ENCODE measurements at places on chromosomes 2 and 18.

DNA sequence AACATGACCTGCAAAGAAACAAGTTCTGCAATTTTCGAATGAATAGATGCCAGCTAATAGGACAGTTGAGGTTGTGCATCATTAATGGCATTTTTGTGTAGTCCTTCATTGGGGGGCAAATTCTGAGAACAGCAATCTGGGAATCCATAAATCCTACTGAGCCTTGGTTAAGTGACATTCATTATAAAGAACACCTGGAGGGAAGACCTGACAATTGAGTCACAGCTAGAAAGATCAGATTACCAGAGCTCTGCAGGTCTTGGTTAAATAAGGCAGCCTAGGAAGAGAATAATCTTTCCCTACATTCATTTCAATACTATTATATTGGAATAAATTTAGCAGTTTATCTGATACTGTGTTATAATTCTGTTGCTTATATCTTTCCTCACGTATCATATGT is 14.3 kb downstream of the KCNH7 start:
- DNase-seq = no peak

- DNase-seq = no peak
Measured at GRCh38 chr2:103007086-103007485, 245.3 kb downstream of the TMEM182 start.

DNA sequence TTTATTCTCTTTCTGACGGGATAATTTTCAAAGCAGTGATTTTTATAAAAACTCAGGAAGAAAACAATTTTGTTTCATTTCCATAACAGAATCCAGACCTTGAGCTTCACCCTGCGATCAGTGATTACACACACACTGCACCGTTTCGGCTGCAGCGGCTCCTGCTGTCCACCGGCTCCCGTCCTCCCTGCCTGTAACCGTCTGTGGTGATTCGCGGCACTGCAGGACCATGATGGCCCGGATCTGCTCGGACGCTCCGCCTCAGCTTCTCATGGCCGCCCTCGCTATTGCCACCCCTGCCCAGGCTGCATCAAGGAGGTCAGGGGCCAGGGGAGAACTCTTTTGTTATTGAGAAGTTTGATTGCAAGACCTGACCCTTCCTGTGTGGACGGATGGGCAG is 246.1 kb downstream of the TWIST2 start:
- DNase-seq = no peak

DNA sequence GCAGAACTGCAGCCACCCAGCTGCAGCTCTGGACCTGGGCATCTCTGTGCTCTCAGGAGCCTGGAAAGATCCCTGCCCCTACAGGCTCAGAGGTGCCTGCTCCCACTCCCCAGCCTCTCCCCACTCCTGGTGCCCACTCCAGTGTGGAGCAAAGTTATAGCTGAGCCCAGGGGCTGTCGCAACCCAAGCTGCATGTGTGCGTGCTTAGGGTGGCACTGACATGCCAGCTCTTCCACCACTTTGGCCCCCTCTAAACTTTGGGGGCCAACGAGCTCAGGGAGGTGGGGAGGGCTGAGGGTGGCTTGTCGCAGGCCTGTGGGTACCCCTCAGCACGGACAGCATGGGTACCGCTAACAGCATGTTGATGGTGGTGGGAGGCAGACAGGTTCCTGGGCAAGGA is 126.3 kb upstream of the FHL2 start:
- DNase-seq = no peak

DNA sequence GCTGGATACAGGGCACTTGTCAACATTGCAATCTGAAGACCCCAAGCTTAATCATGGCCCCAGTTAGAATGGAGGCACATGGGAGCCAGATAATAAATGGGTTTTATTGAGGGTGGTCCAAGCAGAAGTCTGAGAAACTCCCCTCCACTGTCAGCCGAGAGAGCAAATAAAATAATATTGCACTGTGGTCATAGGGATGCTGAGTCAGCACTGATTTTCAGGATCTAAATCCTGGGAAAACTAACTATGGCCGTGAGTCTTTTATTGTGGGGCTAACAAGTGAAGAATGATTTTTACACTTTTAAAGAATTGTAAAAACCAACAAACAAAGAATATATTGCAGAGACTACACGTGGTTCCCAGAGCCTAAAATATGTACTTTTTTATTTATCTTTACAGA is 31.1 kb upstream of the NETO1 start:
- DNase-seq = no peak

GRCh38 chr2:197075754-197076337 is 149.3 kb upstream of the PGAP1 start:
- DNase-seq = no peak

DNA sequence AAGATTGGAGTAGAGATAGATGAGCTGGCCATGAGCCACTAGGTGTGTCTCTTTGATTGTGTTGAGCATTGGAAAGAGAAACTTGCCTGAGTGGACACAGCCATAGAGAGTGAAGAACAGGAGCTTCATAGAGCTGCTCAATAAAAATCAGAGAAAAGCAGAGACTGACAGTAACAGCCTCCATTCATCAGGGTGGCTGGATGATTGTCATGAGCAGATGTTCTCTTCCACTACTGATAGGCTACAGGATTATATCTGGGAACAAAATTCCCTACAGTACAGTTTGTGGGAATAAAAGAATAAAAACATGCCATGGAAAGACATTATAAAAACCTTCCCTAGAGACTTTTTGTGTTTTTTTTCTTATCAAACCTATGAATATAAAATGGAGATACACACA is 404.8 kb upstream of the ACVR2A start:
- DNase-seq = no peak

- no peak for DNase-seq
Measured at GRCh38 chr18:26874283-26874682, 8.8 kb upstream of the AQP4 start.

DNA sequence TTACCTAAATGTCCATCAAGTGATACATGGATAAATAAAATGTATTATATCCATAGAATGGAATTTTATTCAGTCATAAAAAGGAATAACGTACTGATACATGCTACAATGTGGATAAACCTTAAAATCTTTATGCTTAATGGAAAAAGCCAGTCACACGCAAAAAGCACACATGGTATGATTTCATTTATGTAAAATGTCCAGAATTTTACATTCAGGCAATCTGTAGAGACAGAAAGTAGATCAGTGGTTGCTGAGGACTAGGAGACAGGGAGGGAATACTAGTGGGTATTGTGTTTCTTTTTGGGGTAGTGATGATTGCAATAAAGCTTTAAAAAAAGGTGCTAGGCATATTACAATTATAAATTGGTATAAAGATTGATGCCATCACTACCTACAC is 30.7 kb upstream of the CD302 start:
- no peak for DNase-seq

DNA sequence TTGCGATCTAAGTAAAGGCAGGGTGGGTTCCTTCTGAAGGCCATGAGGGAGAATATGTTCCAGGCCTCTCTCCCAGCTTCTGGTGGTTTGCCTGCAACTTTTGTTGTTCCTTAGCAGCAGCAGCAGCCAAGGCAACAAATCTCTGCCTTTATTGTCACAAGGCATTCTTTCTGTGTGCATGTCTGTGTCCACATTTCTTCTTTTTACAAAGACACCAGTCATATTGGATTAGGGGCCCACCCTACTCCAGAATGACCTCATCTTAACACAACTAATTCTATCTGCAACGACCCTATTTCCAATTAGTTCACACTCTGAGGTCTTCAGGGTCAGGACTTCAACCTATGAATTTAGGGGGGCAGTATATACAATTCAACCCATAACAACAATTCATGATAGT is 587.5 kb downstream of the XIRP2 start:
- DNase-seq = no peak

- DNase-seq = no peak
Measured at GRCh38 chr2:119179202-119179601, 20.7 kb upstream of the C1QL2 start.

- DNase-seq = no peak
Measured at GRCh38 chr2:168137510-168138180, 109.8 kb downstream of the STK39 start.

GRCh38 chr2:38886063-38886462 is 3.6 kb upstream of the ARHGEF33 start:
- no peak for DNase-seq

DNA sequence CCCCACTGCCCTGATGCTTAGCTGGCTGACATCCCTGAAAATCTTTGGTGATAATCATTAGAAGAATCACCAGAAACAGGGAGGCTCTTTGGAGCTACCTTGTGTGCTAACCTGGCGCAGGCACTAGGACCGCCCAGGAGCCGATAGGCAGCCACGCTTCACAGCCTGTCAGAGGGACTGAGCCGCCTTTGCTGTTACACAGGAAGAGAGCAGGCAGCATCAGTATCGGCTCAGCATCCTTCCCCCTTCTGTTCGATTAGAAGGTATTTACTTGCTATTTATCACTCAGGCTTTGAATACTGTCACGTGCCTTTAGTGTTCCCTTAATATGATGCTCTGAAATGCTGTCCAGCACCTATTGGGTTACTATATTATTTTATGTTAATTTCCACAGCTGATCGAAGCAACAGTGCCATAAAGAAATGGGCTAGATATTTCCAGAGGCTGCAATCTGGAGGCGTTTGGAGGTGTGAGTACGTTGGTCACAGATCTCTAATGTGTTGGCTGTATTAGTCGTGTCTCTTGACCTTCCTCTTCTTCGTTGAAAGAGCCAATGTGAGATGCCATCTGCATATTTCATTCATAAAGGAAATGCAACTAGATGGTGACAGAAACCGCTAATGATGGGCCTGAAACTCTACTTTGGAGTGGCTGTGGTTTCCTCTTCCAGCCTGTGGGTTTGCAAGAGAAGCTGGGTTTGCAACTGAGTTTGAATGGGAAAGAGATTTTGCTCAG is 110.4 kb upstream of the RAB27B start:
- no peak for DNase-seq

- DNase-seq = no peak
Measured at GRCh38 chr2:65045651-65046050, 10.6 kb upstream of the CEP68 start.

DNA sequence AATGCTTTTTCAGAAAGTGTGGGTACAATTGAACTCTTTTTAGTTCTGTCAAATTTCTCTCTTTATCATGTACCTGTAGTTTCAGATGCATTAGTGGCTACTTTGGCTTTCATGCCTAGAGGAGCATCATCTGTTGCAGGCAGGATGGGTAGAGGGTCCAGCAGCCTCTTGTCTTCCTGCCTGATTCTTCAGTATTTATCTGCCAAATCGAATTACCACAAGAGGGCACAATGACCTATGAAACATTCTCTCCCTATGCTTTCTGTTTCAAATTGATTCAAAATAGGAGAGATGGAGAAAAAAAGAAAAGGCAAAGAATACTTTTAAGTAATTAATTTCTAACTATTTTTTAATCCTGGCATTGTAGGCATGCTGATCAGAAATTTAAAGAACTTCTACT is 477.2 kb downstream of the TRIB2 start:
- peak; percentile 4 for DNase-seq

GRCh38 chr18:44709307-44710126 is 28.8 kb downstream of the SETBP1 start:
- DNase-seq = no peak

DNA sequence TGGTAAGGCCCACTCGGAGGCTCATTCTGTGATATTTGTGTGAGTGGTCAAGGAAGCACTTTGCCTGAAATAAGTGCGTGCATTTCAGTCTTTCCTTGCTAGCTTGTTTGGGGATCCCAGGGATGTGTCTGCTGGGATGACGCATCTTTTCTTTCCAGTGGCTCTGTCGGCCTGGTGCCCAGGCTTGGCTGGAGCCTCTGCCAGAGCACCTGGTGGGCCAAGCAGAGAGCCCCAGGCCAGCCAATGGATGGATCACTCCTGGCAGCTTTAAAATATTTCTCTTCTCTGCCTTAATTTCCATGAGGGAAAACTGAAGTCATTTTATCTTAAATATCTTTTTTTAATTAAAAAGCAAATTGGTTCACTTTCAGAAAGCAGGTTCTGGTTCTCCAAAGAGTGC is 501.8 kb upstream of the HS6ST1 start:
- no peak for DNase-seq

DNA sequence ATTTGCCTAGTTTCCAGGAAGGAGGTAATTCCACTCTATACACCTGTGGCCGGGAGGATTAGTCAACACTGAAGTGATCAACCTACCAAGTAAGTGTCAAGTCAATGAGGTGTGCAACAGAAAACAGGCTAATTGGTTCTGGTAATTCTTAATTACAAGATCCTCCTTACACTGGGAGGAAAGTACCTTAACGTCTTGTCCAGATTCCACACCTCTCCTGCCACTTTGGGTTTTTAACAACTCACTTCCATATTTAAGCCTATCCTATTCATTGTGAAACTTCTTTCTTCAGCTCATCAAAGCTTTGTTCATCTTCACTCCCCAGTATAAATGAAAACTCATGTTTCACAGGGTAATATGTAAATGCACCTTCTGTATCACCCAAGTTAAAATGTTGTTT is 22.0 kb upstream of the MAP4K4 start:
- no peak for DNase-seq

GRCh38 chr2:98519851-98520250 is 75.2 kb downstream of the INPP4A start:
- no peak for DNase-seq

DNA sequence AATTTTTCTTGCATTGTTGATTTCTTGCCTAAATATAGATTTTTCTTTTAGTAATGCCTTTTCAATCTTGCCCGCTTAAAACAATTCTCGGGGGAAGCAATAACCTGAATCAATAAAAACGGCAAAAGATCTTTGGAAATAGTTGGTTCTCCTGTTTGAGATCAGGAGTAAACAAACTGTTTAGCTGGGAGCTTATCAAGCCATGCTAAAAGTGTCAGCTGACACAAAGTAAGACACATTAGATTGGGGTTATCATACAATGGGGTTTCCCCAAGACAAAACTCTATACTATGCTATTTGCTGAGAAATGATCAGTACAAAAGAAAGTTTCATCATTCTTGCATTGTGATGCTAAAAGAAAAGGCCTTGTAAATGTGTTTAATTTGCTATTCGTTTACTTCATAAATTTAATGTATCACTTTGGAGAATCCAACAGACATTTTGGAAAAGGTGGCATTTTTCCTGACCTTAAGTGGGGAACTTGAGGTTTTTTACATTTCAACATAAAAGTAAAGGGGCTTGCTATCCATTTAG is 46.5 kb downstream of the ATIC start:
- DNase-seq = no peak

DNA sequence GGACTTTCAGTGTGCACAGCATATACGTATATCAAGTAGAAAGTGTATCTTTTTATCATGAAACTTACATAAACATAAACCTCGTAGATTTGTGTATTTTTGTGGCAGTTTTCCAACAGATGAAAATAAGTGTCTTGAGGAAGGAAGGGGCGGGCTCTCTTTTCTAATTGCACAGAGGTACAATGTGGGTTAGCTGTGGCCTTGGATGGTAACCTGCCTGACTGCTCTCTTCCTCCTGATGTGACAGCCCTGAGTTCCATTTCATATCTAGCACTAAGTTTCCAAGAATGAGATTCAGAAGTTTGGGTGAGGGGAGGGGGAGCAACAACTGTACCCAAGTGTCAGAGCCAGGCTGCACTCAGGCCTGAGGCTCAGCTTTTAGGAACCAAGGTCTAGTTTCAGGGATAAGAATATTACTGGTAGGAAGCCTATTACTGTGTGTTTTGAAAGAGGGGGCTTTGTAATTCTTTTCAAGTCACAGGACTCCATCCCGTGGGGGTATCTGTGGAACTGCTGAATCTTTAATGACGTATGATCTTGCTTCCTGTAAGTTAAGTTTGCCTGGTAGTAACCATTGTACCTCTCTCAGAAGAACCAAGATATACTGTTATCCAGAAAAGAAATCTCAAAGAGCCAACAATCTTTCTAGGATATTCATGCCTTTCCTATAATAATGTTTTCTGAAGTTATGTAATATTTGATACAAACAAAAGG is 483.7 kb downstream of the PTPRM start:
- DNase-seq = no peak

GRCh38 chr2:144320491-144320890 is 199.4 kb downstream of the ZEB2 start:
- DNase-seq = no peak

GRCh38 chr2:66560683-66561082 is 125.8 kb downstream of the MEIS1 start:
- DNase-seq = no peak
